Body of pancreas (tissue), 4 donors: ENCODE measurements at places on chromosomes 4 and X. TPM values are rescaled to one million over a fixed set of nuclear protein-coding genes. Genes with fewer than 3 reads are reported as not detected.
A peak's percentile ranks its signal among the peaks of the same experiment; 100 is the strongest.

GRCh38 chr4:63085091-63085490, 1324.2 kb downstream of the TECRL start:
- no peak for DNase-seq

GRCh38 chrX:80817002-80817401, 7.3 kb upstream of the BRWD3 start:
- no peak for DNase-seq

- DNase-seq: no peak
Observed at GRCh38 chr4:76984127-76984526, 34.6 kb downstream of the SEPTIN11 start.

- no peak for DNase-seq
Observed at GRCh38 chr4:91058345-91058744, 931.2 kb downstream of the CCSER1 start.

GRCh38 chrX:139237141-139237540, 293.4 kb upstream of the F9 start:
- DNase-seq: no peak

DNA sequence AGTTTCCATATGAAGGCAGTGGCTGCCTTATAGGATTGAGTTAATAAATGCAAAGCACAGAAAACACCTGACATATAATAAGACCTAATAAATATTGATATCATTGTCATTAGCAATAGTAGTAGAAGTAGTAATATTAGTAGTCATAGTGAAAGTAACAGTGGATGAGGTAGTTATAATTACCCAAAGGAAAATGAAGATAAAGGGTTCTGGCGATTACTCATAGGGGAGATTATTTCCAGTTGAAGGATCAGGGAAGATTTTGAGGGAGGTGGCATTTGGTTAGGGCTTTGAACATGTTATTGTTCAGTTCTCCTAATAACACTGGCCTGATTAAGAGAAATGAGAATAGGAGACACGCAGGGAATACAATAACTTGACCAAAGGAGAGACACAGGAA, 131.9 kb upstream of the GPRIN3 start:
- DNase-seq: no peak

Gene TLR2
- 9.9 TPM for total RNA-seq

GRCh38 chr4:53233114-53233795, 132.6 kb downstream of the SCFD2 start:
- DNase-seq: no peak

GRCh38 chrX:113833096-113834055, 750.5 kb upstream of the HTR2C start:
- DNase-seq: no peak

Gene UGT2B17
- not detected for total RNA-seq

DNA sequence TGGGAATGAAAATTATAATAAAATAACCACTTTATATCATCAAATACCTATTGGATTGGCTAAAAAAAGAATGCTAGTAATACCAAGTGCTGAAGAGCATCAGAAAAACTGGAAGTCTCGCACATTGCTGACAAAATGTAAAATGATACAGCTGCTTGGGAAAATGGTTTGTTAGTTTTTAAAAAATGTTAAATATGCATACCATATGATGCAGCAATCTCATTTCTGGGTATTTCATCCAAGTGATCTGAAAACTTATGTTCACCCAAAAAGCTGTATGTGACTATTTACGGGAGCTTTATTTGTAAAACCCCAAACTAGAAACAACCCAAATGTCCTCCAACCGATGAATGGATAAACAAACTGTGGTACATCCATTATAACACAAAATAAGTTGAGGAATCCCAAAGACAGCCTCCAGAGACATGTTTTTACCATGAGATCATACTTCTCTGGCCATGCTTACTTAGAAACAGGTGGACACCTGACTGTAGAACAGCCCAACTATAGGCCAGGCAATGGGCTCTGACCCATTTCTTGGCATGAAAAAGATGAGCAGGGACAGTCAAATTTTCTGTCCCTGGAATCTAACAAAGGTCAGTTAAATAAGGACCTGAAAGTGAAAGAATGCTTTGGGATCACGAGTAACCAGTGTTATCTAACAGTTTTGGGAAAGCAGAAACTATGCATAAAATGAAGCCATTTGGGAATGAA, 47.5 kb upstream of the FAM120C start:
- DNase-seq: no peak

- DNase-seq: no peak
Observed at GRCh38 chr4:60241866-60242265, 958.3 kb upstream of the ADGRL3 start.

DNA sequence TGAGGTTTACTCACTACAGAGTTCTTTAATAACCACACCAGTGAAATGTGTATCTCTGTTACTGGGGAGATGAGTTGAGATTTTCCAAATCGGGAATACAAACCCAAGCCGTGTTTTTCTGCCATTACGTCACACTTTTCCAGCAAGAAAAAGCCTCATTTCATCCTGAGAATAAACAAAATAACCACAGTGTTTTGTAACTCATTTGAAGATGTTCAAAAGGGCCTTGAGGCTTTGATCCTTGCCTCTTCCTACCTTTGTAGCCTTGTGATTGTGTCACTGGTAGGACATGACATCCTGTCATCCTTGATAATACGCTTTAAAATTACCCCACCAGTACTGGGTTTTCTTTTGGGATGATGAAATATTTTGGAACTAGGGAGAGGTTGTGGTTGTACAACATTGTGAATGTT, 2.9 kb downstream of the USP11 start:
- no peak for DNase-seq

DNA sequence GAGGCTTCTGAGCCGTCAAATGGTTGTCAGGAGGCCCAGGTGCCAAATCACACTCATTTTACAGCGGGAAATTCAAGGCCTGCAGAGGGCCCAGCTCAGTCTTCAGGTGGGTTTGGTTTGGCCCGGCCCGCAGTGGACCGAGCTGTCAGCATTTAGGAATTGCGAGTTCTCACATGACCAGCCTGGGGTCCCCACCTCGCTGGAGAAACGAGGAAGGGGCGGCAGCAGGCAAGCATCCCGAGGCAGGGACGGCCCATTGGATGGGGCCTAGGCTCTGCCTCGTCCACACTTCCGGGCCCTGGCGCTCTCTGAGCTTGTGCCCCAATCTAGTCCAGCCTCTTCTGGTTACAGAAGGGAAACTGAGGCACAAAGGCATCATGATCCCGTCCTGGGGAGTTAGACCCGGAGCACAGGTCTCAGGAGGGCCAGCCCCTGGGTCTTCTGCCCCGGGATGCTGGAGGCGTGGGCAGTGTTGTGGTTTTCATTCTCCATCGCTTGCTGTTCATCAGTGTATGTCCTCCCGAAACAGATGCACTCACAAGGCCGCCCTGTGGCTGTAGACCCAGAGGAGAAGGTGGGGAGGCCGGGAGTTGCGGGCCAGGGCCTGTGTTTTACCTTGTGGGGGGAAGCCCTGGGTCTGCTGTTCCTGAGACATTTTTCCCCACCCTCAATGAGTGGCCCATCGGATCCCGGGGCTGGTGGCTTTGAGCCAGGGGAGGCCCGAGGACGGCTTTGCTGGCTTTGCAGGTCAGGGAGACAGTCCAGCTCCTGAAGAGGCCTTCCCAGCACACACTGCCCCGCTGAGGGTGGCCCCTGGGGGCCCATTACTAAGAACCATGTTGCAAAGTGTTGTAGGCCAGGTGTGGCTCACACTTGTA, 8.9 kb downstream of the PSAPL1 start:
- no peak for DNase-seq

GRCh38 chr4:26850528-26850927, 10.1 kb upstream of the STIM2 start:
- DNase-seq: no peak

DNA sequence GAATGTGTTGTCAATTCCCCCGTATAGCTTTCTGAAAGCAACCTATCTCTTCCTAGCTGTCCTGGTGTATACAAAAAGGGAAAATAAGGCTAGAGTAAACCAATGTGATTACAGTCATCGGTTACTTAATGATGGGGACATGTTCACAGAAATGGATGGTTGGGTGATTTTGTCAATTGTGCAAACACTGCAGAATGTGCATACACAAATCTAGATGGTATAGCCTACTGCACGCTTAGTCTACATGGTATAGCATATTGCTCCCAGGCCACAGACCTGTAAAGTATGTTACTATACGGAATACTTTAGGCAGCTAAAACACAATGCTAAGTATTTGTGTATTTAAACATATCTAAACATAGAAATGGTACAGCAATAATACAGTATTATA, 5.1 kb downstream of the DTHD1 start:
- no peak for DNase-seq

DNA sequence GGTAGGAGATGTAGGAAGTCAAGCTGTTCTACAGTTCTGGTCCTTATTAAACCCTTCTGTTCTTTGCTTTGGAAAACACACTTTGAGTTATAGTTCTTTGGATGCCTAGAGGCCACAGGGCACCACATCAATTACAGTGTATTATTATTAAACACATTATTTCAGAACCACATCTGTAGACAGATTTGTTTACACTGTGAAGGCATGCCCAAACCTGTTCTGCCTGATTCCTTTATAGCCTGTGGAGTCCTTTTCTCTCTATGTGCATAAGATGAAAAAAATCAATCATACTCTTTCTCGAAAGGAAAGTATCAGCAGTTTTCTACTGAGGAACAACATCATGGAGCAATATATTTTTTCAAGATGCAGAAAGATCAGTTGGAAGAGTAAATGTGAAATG, 371.3 kb upstream of the INTU start:
- DNase-seq: no peak

- DNase-seq: no peak
Observed at GRCh38 chrX:148466292-148466691, 34.1 kb upstream of the AFF2 start.

DNA sequence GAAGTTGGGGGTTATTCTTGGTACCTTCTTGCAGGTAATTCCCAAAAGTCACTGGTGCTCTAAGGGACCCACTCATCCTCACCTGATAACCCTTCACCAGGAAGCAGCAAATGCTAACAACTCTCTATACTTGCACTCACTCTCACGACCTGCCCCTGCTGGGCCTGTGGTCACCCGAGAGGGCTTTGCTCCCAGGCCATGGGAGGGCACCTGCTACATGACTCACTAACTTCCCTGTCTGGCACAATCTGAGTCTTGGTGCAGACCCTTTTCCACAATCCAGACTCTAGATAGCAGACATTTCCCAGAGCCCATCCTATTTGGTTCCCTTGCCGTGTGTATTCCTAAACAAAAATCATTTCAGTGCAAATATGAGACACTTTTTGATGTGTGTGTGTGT, 403.8 kb upstream of the FAT1 start:
- DNase-seq: no peak

DNA sequence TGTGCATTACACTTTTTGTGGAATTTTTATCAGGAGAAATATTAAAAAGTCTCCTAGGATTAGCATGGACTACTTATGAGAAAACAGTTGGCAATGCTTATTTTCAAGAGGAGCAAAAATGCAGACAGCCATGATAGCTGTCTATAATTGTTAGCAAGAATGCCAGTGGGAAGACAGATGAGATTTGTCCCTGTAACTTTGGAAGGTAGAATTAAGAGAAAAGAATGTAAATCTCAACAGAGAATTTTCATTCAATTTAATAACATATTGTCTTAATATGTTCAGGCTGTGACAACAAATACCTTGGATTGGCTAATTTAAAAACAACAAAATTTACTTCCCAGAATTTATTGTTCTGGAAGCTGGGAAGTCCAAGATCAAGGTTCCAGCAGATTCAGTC, 349.2 kb downstream of the IQCM start:
- DNase-seq: no peak

- no peak for DNase-seq
Observed at GRCh38 chr4:2138846-2139500, 79.8 kb downstream of the NAT8L start.

- no peak for DNase-seq
Observed at GRCh38 chrX:12330841-12331240, 192.6 kb downstream of the FRMPD4 start.

Gene KIT
- 4.0 TPM for total RNA-seq

DNA sequence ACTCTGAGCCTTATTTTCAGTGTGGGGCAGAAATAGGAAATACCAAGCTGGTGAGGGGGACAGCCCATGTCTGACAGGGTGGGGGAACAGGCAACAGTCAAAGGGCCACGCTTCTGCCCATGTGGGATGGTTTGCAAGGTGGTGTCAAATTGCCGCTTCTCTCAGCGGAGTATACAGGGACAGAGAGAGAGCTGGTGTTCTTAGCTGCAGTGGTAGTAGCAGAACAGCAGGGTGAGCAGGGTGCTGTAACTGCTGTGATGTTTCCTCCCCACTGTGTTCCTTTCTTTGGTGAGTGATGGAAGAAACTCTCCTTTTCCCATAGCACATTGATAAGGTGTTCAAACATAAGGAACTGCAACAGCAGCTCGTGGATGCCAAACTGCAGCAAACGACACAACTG, 37.9 kb downstream of the RBBP7 start:
- DNase-seq: no peak

DNA sequence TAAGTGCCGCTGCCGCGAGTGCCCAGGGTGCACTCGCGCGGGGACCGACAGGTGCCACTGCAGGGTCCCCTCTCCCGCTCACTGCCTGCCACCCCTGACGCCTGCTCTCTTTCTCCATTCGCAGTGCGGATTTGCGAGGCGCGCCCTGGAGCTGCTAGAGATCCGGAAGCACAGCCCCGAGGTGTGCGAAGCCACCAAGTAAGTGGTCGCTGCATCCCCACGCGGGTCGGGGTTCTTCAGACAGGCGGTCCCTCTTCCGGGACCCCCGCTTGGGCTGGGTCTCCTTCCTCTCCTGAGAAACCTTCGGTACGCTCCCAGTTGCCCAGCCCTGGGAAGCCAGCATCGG, 547 bp downstream of the GUCY1A1 start:
- DNase-seq: peak; percentile 61
